ENCODE measurements at places on chromosomes 2 and 18.
A peak's percentile ranks its signal among the peaks of the same experiment; 100 is the strongest.

- peak; percentile 44 for DNase-seq
Observed at GRCh38 chr2:104658144-104658835, 195.6 kb upstream of the POU3F3 start.

DNA sequence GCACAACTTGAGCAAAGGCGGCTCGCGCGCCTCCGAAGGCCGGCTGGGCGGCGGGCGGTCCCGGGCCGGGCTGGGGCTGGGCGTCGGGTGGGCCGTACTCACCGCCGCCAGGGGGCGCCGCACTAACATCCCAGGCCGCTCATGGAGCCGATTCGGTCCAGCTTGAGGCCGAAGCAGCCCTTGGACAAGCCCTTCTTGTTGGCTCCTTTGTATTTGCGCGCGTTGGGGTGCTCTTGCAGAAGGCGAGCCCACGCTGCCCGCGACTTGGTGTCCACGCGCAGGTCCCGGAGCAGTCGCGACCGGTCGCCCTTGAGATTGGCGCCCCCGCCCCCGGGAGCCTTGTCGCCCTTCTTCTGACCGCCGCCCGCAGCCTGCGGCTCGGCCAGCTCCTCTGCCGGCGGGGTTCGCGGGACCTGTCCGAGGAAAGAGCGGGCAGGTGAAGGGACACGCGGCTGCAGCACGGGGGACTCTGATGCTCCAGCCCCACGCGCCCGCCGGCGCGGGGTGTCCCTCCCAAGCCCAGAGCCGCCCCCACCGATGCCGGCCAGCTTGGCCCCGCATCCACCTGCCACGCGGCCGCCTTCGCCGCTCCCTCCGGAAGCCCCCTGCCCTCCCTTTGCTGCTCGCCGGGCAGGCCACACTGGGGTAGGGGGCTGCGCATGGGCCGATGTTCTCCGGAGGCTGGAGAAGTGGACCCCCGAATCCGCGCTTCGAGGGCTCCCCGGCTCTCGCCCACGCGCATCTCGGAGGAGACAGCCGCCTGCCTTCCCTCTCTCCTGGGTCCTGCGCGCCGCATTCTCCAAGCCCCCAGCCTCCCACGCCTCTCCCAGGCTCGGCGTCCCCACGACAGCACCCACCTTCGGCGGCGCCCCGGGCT, 655 bp downstream of the NPPC start:
- DNase-seq, result peak; percentile 94

DNA sequence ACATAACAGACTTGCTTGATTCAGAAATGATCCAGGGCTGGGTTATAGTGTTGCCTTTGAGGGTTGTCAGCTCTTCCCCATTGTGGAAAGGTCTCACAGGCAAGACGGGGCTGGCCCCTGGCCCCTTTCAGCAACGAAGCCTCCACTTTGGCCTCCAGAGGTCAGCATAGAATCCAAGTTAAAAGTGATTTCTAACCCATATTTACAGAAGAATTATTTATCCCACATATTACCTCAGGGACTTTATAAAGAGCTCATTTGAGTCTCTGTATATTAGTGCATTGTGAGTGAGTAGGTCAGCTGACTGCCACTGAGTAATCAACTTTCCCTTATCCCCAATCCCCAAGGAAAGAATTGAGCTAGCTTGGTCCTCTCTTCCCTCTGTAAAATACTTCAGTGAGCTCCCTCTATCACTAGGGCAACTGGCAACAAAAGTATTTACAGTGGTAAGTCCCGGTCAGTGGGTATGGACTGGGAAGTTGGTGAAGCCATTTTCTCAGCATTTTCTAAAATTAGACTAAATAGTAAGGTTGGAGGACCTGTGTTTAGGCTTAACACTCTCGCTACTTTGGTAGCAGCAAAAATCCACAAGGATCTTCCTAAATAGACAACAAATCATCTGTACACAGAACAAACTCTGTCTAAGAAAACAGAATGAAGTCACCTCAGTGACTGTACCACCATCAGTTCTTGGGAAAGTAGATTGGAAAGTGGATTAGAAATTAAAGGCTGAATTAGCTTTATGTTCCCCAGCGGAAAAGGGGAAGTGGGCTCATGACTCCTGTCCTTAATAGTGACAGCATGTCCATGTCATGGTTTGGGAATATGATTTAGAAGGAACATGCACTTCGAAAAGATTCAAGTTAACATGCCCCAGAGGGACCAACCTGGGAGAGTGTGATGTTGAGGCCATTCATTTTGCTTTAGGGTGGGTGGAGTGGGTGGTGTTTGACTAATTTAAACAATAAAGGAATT, 171.0 kb upstream of the SIX3 start:
- no peak for DNase-seq

DNA sequence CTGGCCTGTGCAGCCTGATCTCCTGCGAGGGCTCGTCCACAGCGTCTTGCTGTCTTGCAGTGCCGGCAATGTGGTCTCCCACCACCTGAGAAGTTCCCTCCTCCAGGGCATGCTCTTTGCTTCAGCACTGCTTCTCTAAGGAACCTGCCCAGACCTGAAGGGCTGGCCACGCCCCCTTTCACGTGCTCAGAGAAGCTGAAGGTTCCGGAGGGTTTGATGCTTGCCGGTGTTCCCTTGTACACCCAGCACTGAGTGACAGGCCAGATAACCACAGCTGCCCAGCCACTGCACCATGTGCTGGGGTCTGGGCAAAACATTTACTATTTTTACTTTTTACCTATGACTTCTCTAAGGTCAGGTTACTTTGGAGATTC, 1.7 kb upstream of the POLR2D start:
- peak; percentile 24 for DNase-seq

DNA sequence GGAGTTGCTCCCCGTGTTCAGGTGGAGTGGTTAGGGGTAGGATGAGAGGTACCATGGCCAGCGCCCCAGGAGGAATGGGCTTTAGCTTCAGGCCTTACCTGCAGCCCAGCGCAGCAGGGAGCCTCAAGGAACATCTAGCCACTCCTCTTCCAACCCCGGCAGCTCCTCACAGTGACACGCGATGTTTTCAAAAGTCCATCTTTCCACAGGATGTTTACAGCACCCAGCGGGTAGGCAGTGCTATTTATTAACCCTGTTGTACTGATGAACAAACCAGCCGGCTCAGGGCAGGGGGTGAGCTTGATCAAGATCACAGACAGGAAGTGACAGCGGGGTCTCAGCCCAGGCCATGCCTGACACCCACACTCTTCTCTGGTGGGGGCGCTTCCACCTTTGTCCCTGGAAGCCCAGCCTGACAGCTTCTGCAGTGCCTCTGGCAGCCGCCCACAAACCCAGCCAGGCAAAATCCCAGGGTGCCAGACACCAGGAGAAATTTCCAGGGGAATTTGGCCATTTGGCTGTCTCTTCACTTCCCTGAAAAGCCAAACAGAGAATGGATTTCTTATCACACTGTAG, 18.4 kb upstream of the PRLH start:
- no peak for DNase-seq

DNA sequence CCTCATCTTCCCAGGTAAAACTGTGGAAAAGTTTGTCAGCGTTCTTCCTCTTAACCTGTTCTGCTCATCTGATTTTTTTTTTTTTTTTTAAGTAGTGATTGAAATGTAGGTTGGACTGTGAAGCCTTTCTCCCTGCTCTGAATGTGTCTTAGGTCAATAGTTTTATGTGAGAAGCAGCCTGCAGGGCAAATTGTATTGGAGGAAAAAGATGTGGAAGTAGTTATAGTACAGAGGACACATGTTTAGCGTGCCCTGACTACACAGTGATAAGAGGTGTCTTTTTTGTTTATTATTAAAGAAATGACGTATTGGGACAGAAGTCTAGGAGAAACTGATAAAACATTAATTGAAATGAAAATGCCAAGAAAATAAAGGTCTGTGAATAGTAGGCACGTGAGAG, 1.5 kb downstream of the MTA3 start:
- DNase-seq, result no peak

DNA sequence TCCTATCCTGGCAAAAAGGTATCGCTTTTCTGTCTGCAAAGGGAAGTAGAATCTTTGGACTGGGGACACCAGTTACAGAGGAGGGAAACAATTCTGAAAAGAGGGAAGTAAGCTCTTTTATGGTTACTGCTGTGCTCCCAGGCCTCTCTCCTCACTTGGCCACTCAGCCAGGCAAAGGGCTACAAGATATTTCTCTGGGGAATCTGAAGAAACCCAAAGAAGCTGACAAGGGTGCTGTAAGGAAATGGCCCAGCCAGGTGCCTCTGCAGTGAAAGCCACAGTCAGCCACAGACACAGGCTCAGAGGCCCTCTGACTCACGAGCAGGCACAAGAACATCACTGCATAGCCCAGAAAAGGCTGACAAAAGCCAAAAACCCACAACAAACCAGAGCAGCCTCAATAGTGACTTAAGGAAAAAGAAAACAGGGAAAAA, 5.8 kb downstream of the HDLBP start:
- peak; percentile 71 for DNase-seq

DNA sequence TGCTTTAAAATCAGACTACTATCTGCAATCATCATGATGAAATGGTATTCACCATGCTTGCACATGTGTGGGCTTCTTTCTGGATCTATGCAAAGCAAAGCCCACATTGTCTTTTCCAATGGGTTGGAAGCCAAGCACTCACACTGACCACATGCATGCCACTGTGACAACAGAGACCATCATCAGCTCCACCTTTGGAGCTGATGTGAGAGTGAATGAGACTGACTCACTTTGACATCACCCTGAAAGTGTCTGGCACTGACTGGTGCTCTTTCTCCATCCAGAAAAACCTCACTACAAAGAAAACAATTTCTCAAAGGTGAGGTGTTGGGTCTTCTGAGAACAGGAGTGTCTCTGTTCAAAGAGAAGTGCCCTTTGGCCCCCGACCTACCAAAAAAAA, 4.7 kb downstream of the MYO5B start:
- peak; percentile 67 for DNase-seq

DNA sequence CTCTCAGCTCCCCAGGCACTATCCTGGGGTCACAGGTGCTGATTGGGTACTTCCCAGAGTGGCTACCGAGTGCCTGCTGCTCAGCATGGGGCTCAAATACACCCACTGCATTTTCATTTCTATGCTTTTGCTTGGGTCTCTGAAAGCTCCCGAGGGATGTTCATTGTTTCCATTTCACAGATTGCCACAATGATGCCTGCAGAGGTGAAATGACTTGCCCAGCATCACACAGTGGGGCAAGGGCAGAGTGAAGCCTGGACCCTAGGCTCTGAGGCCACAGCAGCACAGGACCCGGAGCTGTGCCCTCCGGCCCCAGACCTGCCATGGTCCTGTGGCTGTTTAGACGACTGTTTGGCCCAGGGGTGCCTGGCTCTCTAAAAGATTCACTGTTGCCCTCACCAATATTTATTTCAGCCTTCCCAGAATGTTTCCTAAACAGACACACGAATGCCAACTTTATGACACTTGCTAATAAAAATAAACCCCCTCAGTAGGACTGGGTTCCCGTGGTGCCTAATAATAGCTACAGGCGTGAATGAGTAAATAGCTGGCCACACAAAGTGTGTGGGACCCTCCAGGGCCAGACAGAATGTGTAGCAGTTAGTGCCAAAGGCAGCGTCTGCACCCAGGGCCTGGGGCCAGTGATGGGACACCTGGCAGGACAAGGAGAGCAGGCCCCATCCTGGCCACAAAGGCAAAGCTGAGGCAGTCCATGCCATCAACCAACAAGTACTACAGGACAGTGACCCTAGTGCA, 11.5 kb upstream of the ST8SIA5 start:
- no peak for DNase-seq

DNA sequence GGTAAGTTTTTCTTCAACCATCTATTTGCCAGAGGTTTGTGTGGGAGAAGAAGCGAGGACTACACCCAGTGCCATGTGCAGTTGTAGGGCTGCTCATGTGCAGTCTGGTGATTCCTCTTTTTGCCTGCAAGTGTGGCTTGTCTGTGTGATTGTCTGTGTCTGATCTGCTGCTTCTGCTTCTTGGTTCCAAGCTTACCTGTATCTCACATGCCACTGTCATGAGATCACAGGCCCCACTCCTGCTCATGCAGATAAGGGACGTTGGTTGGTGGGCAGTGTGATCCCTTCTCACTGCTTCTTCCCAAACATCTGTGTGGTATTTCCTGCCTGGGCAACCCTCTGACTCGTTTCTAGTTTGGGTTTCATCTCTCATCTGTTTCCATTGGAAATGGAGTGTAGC, 27.1 kb downstream of the RRM2 start:
- DNase-seq, result no peak

GRCh38 chr2:27155069-27155520, 6.3 kb downstream of the TCF23 start:
- no peak for DNase-seq

DNA sequence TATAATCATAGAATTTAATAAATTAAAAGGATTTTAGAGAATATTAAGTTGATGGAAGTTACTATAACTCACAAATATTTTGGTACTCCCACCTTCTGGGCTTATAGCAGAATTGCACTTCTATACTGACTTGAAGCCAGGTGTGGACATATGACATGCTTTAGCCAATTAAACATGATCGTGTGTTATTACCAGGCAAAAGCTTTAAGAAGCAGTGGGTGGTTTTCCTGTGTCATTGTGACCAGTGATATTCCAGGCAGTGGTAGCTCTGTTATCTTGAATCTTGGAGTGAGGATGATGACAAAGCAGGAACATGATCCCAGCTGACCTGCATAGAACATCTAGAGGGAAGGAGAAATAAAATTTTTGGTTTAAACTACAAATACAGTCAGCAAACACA, 370.9 kb upstream of the ZEB2 start:
- DNase-seq, result peak; percentile 16

GRCh38 chr2:6887751-6888192, 10.2 kb downstream of the RSAD2 start:
- no peak for DNase-seq

DNA sequence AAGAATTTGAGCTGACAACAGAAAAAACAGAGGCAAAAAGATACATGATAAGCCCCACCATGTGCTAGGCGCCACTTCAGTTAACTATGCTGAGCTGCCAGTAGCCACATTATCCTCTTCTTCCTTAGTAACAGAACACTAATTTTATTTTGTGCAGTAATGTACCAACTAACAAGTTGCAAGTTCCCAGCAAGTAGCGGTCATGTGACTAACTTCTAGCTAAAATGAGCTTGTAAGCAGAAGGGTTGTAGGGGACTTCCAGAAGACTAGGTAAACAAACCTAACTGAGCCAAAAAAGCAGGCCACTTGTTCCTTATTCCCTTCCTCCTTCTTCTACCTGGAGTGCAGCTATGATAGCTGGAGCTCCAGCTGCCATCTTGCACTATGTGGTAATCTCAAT, 75.5 kb downstream of the DTNB start:
- no peak for DNase-seq

- DNase-seq, result peak; percentile 61
Observed at GRCh38 chr2:174939046-174939445, 66.1 kb downstream of the CHN1 start.

Measured in astrocyte of the hippocampus (primary cell).